Epithelial cell of umbilical artery (primary cell): ENCODE measurements at places on chromosomes 1 and 21. TPM values are rescaled to one million over a fixed set of nuclear protein-coding genes. Genes with fewer than 3 reads are reported as not detected.

The NR5A2 gene
- total RNA-seq: 4.5 and 14.3 TPM in 2 replicates

The MIXL1 gene
- 0.32 TPM in 1 of 2 replicates, not detected in the other for total RNA-seq

The AGT gene
- not detected in 2 replicates for total RNA-seq

The DAB1 gene
- not detected in 2 replicates for total RNA-seq

The LCE3E gene
- total RNA-seq: not detected in 2 replicates

The SEC16B gene
- total RNA-seq: 0.97 and 1.5 TPM in 2 replicates

The LYPD8 gene
- total RNA-seq: not detected in 2 replicates

The NECTIN4 gene
- total RNA-seq: 0.15 and 0.32 TPM in 2 replicates

The GABRD gene
- total RNA-seq: not detected in 2 replicates

The PCP4L1 gene
- not detected in 2 replicates for total RNA-seq

The CLCNKB gene
- total RNA-seq: not detected in 2 replicates

The FLG2 gene
- under 0.01 TPM in 1 of 2 replicates, not detected in the other for total RNA-seq
